Activated effector memory CD4-positive, alpha-beta T cell treated with Interleukin-2 at 50 U/mL for 16 hours (primary cell): ENCODE measurements at places on chromosomes 13 and 19.

GRCh38 chr13:112465251-112466131, 89.3 kb downstream of the SPACA7 start:
- no peak for DNase-seq

DNA sequence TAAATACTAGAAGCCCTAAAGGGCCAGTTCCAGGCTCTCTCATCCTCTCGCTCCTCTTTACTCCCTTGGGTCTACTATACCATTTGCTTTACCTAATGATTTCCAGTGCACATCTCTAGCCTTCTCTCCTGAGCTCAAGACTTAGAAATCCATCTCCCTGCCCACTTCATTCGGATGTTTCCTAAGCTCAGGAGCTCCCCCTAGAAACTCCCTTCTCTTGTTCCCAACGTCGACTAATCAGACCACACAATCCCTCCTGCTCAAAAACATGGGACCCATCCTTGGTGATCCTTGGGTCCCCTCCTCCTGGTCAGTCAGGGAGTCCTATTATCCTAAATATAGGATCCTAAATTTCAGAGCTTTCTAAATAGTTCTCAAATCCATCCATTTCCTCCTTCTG, 21.1 kb upstream of the STK24 start:
- no peak for DNase-seq

- peak; percentile 14 for DNase-seq
Measured at GRCh38 chr19:57934820-57935665, at the start of gene ZNF418. TSS of gene ZNF418 (minus strand) at chr19:57935402. CDS start at chr19:57933822, 1,580 bp downstream.

GRCh38 chr13:51727634-51728274, 76.2 kb downstream of the DHRS12 start:
- no peak for DNase-seq

DNA sequence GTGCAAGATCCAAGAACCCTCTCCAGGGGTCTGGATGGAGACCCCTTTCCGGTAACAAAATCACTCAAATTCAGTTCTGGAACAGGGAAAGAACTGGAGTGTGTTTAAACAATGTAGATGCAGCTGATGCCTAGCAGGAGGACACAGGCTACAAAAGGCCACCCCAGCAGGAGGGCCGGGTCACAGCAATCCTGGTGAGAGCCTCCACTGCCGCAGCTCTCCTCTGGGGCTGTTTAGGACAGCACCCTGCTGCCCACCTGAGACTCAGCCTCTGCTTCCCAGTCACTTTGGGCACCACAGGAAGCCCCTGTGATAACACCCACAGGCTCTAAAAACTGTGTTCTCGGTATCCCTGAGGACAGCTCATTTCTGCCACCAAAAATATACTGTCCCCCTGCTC, 318.7 kb upstream of the NBEA start:
- no peak for DNase-seq
